ENCODE measurements at places on chromosomes 3 and 15.

GRCh38 chr3:177196456-177197040 is 734 bp downstream of the TBL1XR1 start:
- no peak for DNase-seq

DNA sequence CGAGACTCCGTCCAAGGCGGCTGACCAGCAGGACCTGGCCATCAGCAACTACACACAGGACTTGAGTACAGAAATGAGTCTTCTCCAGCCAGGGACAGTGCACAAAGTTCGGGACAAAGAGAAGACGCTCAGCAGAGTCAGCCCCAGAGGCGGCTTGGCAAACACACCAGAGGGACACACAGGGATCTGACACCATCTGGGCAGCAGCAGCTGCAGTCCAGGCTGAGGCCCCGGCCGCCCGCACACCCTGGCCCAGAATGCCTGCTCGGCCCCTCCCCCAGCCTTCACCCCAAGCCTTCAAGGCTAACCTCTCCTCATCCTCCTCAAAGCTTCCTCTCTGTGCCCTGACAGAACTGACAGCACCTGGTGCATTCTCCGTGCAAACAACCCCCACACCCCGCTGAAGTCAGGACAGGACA is 61.1 kb downstream of the XXYLT1 start:
- no peak for DNase-seq

GRCh38 chr3:51982352-51982837 is 940 bp upstream of the ACY1 start:
- DNase-seq, result peak; percentile 39

DNA sequence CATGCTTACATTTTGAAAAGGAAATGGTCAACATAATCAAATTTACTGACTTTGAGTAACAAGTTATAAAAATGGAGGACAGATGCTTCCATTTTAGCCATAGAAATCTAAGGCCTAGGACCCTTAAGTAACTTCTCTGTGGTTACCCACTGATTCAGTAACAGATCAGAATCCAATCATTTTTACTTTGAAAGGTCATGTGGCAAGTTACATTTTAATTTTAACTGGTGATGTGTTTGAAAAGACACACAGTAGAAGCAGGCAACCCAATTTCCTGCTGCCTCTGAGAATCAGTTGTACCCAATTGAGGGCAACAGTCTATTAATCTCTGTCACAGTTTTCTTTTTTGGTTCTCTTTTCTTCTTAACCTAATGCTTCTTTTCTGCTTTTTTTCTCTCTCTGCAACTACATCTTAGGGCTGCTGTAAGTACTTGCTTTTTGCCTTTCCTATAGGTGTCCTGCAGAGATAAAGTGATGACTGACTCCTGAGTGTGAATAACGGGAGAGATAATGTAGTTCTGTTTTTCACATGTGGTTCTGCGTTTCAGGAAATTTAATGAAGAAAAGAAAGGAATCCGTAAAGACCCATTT is 3.3 kb downstream of the ZWILCH start:
- DNase-seq, result no peak

DNA sequence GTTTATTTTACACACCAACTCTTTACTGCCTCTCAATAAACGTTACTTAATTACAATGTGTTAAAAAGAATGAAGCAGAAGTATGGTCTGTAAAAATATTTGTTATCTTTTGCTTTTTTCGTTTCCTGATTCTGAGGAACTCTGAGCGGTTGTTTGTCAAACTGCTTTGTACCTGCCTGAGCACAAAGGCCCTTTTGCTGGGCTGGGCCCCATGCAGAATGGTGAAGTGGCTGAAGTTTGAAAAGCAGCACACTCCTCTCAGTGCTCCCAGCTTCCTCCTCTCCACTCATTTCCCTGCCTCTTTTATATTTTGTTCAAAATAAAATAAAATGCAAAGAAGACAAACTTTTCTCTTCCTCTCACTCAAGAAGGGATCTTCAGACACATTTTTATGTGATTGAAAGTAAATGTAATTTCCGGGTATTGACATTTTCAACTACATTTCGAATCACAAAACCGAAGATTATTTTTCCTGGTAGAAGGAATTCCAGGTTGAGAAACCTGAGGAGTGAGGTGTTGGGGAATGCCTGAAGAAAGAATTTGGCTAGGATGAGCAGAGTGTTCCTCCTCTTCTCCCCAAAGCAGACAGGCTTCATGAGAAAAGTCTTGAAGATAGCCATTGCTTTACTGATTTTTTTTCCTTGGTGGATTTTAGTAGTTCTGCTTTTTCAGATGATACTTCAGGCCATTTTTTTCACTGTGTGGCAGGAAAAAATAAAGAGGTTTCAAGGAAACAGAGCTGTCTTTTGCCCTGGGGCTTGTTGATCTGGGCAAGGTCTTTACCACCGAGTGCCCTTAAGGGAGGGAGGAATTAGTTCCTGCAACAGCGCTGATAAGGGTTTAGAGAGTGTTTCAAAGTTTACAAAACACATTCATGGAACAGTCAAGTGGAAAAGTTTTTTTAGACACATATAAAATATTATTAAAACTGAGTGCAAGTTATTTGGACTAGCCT is 229.8 kb downstream of the NFKBIZ start:
- DNase-seq, result peak; percentile 47

GRCh38 chr3:61925721-61926120 is 364.4 kb downstream of the PTPRG start:
- no peak for DNase-seq

- DNase-seq, result no peak
Observed at GRCh38 chr3:71388535-71389120, 194.9 kb downstream of the FOXP1 start.

DNA sequence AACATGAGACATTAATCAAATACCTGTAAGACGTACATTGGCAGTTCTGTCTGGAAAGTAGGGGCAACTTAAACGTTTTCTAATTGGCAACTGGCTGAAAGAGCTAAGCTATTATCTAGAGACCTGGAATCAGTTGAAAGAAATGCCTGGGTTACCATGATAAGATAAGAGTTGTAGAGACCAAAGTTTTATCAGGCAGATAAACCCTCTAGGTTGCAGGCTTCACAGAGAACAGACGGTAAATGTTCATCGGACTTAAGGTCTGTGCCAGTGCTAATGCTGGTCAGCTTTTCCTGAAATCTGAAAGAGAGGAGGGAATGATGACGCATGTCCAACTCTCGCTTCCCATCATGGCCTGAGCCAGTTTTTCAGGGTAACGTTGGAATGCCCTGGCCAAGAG is 196.2 kb downstream of the ROBO2 start:
- no peak for DNase-seq

GRCh38 chr3:134927599-134927998 is 132.5 kb downstream of the EPHB1 start:
- no peak for DNase-seq

- DNase-seq, result no peak
Observed at GRCh38 chr15:99429681-99430081, 136.1 kb upstream of the MEF2A start.

DNA sequence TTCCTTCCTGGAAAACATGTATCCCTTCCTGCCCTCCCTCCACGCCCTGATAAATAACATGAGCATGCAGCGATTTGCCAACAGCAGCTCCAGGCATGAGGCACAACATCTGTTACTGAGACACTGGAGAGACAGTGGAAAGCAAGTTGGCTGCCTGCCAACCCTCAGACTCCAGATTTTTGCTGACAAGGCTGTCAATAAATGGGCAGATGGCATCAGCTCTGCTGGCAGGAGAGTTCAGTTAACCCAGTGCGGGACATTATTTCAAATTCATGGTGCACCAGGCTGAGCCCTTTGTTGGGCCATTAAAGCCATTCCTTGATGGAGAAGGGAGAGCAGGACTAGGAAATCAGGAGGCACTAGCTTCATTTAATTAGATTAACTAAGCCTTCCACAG is 293.3 kb downstream of the MEX3B start:
- no peak for DNase-seq

DNA sequence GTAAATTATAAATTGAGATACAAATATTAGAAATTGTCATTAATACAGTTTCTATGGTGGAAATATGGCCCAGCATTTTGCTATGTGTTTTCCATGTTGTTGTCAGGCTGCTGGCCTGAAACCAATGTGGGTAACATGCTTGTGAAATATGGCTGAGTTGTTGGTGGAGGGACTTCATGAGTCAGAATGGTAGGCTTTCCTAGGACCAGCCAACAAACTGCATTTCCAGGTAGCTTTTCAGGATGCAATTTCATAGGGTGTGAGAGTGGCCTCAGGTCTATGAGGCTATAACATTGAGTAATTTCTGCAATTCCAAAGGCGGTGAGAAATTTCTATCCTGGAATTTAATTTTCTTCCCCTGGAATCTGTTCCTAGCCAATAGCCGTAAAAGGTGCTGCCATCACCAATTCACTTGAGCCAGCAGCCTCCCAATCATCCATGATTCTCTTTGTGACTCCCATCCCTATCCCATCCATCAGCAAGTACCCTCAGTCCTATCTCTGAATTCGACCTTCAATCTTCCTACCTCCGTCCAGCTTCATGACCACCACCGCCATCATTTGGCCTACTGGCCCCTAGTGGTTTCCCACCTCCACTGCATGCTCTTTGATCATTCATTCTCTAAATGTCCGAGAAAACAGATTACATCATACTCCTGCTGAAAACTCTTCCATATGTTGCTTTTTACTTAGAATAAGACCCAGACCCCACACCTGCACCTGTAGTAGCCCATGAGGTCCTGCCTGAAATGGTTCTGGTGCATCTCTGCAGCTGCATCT is 276.6 kb upstream of the CFAP20DC start:
- DNase-seq, result peak; percentile 44

DNA sequence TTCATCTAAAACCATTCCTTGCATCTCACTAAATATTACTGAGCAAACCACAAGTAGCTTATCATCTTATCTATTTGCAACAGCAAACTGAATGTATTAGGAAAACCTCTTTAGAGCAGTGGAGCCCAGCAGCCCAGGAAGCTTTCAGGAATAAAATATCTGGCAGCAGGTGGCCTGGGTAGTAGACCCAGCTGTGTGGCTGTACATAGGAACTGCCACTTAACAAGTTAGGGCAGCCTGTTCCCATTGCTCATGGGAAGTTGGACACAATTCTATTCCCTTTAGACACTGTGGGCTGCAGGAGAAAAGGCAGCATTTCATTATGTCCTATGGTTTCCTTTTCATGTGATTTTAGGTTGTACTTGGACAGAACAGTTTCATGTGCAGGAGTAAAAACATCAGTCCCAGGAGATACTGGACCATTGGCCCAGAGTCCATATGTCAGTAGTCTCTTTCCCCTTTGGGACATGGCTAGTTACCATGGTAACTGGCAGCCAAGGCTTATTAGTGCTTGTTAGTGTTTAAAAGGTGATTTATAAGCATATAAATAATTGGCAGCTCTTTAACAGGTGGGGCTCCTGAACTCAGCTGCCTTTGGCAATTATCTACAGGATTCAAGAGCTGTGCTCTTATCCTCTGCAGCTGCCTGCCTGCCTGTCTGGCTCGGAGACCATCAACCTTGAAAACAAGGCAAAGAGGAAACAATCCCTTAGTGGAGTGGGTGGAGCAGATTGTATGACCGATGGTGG is 28.9 kb upstream of the LSAMP start:
- DNase-seq, result no peak

DNA sequence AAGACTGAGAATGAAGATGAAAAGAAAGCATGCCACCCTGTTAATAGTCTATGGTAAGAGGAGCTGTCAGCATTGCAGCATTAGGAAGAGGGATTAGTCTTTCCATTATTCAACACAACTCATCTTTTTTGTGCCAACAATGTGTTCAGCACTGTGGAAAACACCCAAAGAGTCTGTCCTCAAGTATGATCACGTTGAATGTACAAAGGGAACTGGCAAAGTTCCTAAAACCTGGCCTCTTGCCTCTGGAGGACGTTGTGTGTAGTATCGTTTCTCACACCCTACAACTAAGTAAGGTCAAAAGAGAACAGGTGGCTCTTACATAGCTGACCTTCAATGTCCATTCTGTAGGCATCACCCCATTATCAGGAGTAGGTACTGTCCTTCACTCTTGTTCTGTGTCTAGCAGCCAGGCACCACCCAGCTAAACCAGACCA is 147.9 kb upstream of the THBS1 start:
- no peak for DNase-seq

- DNase-seq, result no peak
Observed at GRCh38 chr15:74565381-74566085, 24.5 kb downstream of the ARID3B start.

- no peak for DNase-seq
Observed at GRCh38 chr3:50466177-50466576, 37.3 kb downstream of the CACNA2D2 start.

DNA sequence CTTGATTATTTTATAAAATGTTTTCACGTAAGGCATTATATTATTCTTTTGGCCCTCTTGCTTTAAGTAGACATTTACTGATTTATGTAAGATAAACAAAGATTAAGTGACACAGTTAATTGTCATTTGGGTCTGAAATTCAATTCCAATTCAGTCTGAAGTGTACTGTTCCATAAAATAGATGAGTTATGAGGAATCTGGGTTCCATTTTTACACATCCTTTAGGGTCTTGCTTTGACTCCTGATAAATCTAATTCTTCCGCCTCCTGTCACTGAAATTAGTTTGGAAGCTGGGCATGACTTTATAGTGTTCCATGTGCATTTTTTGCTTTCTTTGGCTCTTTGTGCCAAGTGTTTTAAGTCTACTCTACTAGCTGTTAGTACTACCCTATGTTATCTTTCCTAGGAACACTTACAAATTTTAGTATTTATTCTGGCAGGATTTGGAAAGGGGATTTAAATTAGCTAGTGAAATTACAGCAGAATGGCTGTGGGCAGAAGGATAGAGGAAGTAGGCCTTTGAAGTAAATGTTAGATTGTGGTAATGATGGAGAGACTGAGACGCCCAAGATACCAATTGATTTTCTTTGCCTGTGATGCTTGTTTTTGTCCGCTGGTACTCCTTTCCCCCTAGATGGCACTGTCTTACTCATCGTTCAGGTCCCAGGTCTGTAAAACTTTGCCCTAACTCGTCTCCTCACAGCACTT is 14.3 kb downstream of the ARL8B start:
- no peak for DNase-seq

GRCh38 chr15:66600240-66600627 is 34.4 kb upstream of the LCTL start:
- DNase-seq, result no peak

GRCh38 chr15:72857331-72858063 is 73.9 kb upstream of the ADPGK start:
- DNase-seq, result no peak

DNA sequence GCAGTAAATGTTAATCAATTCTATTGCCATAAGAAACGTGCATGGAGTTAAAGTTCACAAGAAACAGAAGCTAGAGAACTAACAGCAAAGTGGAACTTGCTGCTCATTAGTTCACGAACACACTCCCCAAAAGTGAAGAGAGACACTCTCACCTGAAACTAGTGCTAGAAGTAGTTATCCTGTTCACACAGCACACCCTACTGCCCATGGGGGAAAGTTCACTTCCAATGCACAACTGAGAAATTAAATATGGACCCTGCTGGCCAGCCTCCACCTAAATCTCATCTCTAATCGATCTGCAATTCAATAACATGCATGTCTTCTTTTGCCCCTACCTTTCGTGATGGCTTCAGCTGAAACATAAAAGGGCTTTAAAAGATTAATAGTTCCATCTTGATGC is 39.4 kb upstream of the FRMD4B start:
- peak; percentile 16 for DNase-seq

GRCh38 chr3:143263852-143264513 is 144.4 kb downstream of the CHST2 start:
- DNase-seq, result no peak
